ENCODE measurements at places on chromosomes 3 and 15.

- DNase-seq, result no peak
These were observed 3.3 kb upstream of the CA12 start for GRCh38 chr15:63384906-63385305.

DNA sequence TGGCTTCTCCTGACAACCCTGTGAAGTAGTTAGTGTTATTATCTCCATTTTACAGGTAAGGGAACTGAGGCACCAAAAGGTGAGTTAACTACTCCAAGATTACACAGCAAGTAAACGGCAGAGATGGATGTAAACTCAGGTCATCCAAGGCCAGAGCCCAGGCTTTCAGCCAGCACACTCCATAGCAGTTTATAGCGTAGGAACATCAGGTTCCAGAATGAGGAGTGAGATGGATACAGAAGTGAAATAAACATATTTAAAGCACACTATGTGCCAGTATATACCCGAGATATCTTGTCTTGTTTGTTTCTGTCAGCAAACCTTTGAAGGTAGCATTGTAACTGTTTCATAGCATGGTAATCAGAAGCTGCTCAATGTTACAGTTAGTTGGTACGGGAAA is 279.0 kb downstream of the OXSM start:
- DNase-seq, result no peak

GRCh38 chr15:30979457-30979856 is 12.0 kb downstream of the MTMR10 start:
- no peak for DNase-seq

DNA sequence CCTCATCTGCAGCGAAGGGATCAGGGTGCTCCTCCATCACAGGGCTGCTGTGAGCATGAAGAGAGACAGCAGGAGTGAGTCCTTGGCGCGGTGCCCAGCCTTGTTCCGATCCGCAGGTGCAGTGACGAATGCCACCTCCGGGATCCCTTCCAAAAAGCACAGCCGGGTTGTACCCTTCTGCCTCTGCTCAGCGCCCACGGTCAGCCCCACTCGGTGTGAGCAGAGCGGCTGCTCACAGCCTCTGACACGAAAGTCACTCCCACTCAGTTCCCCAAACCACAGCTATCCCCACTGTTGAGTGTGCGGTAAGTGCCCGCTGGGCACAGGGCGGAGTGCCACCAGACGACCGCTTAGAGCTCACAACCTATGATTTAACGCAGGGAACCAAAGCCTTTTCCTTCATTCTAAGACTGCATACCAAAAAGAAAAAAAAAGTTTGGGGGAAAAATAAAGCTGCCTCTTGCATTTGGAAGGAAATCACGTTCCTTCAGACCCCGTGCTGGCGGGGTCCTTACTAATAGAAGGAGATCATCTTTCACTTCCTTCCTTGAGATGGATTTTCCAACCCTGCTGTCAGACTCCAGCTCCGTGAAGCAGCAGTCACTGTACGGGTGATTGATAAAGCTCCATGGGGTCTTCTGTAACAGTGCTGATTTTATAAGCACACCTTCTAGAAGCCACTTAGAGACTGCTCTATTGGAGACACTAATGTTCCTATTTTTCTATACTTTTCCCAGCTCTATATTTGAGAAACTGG is 34.7 kb upstream of the TUBGCP5 start:
- no peak for DNase-seq

DNA sequence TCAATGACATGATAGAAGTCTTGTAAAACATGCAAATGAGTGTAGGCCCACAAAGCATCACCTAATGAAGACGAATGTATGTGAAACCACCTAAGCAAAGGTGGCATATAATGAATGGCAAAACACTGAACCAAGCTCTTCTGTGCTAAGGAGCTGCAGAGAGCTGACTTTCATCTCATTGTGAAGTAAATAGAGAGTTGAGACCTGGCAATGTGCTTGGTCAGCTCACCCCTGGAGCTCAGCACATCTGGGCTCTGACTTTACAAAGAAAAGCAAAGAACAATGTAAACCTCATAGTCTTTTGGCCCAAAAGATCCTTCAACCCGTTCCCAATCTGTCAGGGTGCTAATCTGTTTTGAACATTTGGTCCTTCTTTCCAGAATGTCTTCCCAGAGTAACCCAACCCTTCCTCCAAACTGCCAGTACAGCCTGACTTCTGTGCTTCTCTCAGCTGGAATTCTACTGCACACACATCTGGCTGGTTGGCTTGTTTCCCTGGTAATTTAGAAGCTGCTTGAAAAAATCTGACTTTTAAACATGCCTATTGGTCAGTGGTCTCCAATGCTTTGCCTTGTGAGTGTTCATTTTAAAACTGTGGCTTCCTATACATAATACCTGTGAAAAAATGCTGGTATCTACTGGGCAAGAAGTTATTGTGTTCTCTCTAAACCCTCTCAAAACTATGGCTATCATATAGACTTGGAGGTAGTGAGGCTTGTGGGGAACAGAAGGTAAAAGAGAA is 101.7 kb downstream of the CD200R1L start:
- no peak for DNase-seq

DNA sequence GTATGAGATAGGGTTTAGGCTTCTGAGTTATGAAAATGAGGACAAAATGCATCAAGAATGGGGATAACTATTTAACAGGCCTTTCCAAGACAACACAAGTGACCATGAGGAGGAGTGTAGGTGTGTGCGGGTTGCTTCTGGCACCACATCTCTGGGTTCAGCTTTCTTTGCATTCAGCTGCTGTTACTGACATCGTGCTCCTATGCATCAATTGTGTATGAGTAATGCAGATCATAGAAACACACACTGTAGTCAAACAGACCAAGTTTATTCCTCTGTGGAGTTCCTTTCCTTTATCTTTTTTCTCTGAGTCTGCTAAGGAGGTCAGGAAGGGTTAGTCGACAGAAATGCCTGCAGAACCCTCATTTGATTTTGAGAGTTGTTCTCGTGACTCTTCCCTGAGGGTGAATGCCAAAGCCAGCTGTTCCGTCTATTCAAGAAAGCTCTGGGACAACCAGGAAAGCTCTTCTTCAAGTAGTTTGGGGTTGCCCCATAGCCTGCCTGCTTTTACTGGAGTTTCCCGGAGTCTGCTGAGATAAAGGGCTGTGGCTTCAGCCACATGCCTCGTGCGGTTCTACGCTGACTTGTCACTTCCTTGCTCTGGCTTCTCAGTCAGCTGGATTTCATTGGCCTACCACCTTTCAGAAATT is 136.7 kb upstream of the TLE3 start:
- DNase-seq, result no peak

DNA sequence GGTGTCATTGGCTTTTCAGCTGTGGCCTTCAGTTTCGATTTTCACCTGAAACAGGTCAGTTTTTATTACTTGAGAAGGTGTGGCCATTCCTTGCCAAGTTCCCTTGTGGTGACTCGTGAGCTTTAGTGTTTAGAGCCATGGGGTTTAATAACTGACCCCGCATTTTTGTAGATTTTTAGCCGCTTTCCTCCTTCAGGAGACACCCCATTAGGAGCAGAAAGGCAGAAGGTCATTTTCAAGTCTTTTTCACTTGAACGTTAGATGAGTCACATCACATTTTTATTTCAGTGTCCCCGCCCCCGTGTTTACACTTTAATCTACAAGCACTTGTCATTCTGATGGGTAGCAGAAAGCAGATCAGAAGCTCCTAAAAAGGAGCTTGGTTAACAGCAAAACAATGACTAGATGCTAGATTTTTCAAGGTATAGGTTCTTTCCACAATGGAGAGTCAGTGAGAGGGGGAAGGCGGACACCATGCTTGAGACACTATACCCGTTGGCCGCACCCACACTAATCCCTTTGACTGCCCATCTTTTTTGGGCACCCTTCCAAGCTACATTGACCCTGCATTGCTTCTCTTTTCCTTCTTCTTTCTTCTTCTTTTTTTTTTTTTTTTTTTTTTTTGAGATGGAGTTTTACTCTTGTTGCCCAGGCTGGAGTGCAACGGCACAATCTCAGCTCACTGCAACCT is 132.7 kb downstream of the GHSR start:
- no peak for DNase-seq

- DNase-seq, result no peak
These were observed 174.2 kb downstream of the NR1D2 start for GRCh38 chr3:24119321-24119751.

DNA sequence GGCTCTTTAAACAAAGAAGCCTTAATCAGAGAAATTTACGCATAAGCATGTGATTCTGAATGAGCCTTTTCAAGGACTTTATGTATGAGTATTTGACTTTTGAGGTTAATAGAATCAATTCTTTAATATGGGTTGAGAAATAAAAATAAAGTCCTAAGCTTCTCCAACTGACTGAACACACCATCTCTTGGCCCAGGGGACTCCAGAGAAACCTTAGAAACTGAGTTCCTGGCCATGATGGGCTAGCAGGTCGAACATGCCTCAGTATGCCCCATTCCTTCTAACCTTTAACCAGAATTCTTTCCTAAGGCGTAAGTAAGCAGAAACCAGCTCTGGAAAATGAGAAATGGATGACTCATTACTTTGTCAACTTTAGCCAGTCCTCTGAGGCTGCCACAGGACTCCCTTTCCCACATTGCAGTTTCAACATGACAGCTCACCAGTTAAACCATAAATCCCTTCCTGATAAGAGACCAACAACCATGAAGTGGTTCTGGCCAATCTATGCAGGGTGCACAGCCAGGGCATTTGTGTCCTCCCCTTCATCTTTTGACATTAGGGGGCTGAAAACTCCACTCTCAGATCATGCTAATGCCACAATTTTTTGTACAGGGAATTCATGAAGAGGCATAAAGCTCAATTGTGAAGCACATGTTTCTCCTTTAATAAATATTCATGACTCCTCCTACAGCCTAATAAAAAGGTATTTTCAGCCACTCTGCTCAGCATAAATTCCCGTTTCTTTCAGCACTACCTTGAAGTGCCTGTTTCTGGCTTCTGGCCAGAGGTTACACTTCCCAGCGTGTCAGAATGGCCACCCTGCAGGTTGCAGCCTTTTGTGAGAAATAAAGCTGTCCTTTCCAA is 33.3 kb downstream of the TM4SF18 start:
- peak; percentile 99 for DNase-seq

GRCh38 chr15:96146726-96147125 is 183.8 kb upstream of the NR2F2 start:
- DNase-seq, result no peak

- DNase-seq, result no peak
These were observed 402.4 kb downstream of the PLCL2 start for GRCh38 chr3:17287006-17287689.

- DNase-seq, result no peak
These were observed 77.1 kb upstream of the ATP11B start for GRCh38 chr3:182716114-182716688.

- DNase-seq, result no peak
These were observed 66.6 kb downstream of the PDZRN3 start for GRCh38 chr3:73557986-73558726.

DNA sequence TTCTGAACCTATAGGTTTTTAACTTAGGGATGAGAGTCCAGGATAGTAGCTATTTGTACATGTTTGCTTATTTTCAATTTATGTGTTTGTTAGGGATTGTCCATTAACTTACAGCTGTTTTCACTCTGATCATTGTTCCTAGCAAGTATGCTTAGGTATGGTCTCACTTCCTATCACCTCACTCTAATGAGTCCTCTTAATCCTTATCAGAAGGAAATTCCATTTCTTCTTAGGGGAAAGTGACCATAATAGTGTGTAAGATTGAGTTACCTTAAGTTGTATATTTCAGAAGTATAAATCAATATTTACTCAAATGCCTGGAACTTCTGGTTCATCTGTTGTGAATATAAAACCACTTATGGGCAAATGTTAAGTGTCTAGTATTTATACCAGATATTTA is 53.0 kb downstream of the PIAS1 start:
- no peak for DNase-seq

- DNase-seq, result no peak
These were observed 7.7 kb upstream of the FES start for GRCh38 chr15:90876512-90877170.

DNA sequence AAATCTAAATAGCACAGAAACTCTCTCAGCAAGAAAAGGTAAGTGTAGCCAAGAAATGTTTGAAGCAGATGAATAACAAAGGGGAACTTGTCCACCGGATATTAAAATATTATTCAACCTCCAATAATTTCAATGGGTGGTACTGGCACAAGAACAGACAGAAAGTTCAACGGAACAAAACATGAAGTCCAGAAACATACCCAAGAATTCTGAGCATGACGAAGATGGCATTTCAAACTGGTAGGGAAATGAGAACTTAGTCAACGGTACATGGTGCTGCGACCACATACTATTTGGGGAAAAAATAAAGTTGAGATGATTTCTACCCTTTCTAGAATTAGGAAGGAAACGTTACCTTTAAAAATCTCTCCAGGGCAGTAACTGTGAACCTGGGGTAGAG is 5.5 kb downstream of the CHSY1 start:
- no peak for DNase-seq
